Prostate gland (tissue), 2 donors: ENCODE measurements at places on chromosomes 5 and 9.

- no peaks in the 10 kb centered on the region for H3K36me3 ChIP-seq
- H3K27ac ChIP-seq: no peak overlapping the region
- H3K27me3 ChIP-seq: no peaks in the 10 kb centered on the region
- H3K4me1 ChIP-seq: no peaks in the 10 kb centered on the region
- no peak overlapping the region for H3K4me3 ChIP-seq
- no peak for DNase-seq
These were observed 16.7 kb downstream of the PTGS1 start for GRCh38 chr9:122387536-122387935.

- H3K27me3 ChIP-seq: no peaks in the 10 kb centered on the region
- no peaks in the 10 kb centered on the region for H3K4me1 ChIP-seq
- H3K27ac ChIP-seq: no peak overlapping the region
- no peak for DNase-seq
- no peaks in the 10 kb centered on the region for H3K36me3 ChIP-seq
- H3K4me3 ChIP-seq: no peak overlapping the region
These were observed 17.0 kb downstream of the PRRT1B start for GRCh38 chr9:131562032-131562959.

GRCh38 chr9:134302130-134302817 is 24.0 kb upstream of the RXRA start:
- H3K27ac ChIP-seq: no peak overlapping the region
- H3K36me3 ChIP-seq: no peaks in the 10 kb centered on the region
- peaks cover 4% of the 10 kb centered on the region for H3K4me1 ChIP-seq
- H3K4me3 ChIP-seq: no peak overlapping the region
- H3K27me3 ChIP-seq: no peaks in the 10 kb centered on the region
- DNase-seq: no peak

- H3K27ac ChIP-seq: no peak overlapping the region
- DNase-seq: no peak
- H3K27me3 ChIP-seq: no peaks in the 10 kb centered on the region
- no peaks in the 10 kb centered on the region for H3K4me1 ChIP-seq
- H3K36me3 ChIP-seq: no peaks in the 10 kb centered on the region
These were observed 64.0 kb upstream of the TUSC1 start for GRCh38 chr9:25742256-25742655.
